AG08396 (cell line): ENCODE measurements at places on chromosomes 16 and 17.
A peak's percentile ranks its signal among the peaks of the same experiment; 100 is the strongest.

- no peak for DNase-seq
Observed at GRCh38 chr16:75462806-75463205, 1.7 kb downstream of the TMEM170A start.

DNA sequence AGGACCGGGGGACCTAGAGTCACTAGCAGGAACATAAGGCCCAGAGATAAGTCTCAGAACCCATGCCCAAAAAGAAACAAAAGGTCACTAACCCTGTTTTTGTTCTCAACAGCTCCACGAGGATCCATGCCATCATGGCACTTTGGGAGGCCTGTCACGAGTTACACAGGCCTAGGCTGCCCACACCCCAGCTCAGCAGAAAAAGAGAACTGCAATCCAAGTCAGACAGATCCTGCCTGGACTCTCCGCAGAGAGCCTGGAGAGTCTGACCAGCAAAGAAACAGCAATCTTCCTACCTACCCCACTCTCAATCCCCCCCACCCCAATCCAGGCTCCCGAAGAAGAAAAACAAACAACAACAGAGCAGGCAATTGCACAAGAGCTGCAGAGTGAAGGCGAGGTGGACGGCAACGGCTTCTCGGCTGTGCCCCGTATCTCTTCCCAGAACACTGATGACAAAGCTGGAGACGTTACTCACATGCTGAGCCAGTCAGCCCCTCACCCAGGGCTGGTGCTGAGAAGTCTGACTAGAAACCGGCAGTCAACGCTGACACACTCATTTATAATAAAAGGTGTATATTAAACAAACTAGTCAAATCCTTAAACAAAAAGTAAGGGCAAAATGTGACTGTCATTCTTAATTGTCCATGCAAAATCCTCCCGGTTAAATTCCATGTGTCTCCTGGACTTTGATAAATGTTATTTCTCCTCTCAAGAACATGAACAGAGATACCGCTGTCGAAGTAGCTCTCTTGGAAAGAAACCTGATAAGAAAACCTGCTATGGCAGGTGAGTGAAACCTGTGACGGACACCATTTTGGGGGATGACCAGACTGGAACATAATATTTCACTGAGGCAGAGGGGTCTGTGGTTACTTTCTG, 89.3 kb downstream of the SMG6 start:
- no peak for DNase-seq

GRCh38 chr16:2614761-2615191, 67.5 kb upstream of the KCTD5 start:
- no peak for DNase-seq

GRCh38 chr17:691423-691822, 23.2 kb downstream of the VPS53 start:
- no peak for DNase-seq

- DNase-seq = no peak
Observed at GRCh38 chr17:50153650-50154575, 3.4 kb upstream of the PPP1R9B start.

GRCh38 chr16:19883966-19884485, 622 bp downstream of the GPRC5B start:
- peak; percentile 32 for DNase-seq

DNA sequence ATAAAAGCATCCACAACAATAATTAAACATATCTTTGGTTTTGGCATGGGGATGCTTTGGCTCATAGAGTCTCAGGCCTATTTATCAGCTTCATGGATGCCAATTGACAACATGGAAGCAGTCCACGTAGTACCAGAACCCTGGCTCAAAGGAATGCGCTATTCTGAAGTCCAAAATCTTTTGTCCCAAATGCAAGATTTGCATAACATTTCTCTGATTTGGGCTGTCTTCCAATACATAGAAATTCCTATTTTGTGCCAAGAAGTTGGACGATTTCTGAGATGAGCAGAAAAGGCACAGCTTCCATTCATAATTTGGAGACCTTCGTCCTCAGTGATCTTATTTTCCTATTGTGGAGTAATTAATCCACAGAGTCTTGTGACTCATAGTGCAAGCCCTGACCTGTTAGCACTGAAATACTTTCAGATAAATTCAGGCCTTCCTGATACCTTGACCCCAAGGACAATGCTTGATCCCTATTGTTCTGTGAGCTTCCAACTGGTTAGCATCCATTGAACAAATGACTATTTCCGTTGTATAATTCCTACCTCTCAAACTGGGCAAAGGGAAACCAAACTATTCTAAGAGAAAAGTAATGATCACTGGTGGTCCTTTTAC, 78.4 kb upstream of the CDH11 start:
- DNase-seq = no peak

DNA sequence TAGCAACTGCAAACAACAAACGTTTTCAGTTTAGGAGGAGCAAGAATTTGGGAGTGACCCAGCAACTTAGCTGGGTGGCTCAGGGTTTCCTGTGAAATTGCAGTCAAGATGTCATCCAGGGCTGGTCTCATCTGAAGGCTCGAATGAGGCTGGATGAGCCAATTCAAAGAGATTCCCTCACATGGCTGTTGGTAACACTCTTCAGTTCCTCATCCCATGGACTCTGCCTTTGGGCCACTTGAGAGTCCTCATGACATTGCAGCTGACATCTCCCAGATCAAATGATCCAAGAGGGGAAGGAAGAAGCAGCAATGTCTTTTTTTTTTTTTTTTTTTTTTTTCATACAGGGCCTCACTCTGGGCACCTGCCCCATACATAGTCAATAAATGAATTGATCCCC, 26.3 kb downstream of the UBALD1 start:
- DNase-seq = no peak

DNA sequence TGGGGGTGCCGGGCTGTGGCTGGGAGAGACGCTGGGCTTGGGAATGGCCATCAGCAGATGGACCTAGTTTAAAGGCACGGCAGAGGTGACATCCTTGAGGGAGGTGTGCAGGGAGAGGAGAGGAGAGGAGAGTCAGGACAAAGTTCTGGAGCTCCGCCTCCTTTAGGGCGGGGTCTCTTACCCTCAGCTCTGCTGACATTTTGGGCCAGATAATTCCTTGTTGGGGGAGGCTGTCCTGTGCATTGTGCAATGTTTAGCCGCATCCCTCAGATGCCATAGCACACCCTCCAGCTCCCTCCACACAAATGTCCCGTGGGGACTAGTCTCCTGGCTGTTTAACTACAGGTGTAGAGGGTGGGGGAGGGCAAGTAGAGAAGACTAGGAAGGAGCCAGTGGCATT, 48.3 kb downstream of the ARHGAP23 start:
- DNase-seq = no peak

DNA sequence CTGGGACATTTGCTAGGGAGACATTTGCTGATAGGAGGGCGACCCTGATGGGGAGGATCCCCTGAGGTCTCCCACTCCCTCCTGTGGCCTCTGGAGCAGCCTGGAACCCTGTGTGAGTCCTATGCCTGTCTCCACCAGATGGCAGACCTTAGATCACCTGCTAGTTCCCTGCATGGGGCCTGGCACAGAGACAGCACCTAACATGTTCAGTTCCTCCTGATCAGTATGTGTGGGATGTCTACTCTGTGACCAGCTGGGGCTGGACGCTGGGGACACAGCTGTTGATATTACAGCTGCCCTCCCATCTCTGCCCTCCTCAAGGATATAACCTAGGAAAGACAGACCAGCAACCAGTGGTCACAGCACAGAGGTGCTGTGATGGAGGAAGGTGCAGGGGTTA, 1.1 kb upstream of the ADCY7 start:
- no peak for DNase-seq

DNA sequence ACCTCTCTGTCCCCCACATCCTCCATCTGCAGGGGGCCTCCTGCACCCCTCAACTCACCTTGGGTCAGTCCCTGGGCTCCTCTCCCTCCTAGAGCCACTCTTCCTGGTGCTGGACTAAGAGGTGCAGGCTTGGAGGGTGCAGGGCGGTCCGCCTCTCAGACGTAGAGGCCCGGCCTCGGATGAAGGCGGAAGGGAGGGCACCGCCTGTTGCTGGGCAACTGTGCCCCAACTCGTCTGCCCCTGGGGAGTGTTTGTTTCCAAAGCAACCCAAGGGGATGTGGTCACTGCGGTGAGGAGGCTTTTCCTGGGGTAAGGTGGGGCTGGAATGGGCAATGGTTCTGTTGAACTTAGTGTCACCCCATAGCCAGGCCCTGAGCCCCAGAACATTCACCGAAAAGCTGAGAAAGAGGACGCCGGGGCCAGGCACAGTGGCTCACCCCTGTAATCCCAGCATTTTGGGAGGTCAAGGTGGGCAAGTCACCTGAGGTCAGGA, at the start of gene C16orf54:
C16orf54 (minus strand) TSS at position 138 of the 493 bp plus-strand sequence. CDS start 1,039 bp downstream, outside the sequence.
- DNase-seq = no peak

DNA sequence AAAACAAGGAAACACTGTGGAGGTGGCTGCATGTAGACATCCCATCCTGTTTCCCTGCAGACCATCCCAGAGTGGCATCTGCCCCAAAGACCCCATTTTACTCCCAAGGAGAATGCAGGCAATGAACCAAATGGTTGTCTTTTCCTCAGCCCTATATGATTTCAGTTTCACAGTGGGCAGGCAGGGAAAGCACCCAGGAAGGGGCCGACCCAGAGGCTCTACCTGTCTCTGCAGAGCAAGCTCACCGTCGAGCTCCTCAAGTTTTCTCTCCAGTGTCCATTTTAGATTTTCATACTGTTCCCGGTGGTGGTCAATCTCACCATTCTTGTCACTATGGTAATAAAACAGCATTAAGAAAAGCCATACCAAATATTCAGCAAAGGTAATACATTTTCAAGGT, 14.6 kb downstream of the CCDC57 start:
- no peak for DNase-seq

DNA sequence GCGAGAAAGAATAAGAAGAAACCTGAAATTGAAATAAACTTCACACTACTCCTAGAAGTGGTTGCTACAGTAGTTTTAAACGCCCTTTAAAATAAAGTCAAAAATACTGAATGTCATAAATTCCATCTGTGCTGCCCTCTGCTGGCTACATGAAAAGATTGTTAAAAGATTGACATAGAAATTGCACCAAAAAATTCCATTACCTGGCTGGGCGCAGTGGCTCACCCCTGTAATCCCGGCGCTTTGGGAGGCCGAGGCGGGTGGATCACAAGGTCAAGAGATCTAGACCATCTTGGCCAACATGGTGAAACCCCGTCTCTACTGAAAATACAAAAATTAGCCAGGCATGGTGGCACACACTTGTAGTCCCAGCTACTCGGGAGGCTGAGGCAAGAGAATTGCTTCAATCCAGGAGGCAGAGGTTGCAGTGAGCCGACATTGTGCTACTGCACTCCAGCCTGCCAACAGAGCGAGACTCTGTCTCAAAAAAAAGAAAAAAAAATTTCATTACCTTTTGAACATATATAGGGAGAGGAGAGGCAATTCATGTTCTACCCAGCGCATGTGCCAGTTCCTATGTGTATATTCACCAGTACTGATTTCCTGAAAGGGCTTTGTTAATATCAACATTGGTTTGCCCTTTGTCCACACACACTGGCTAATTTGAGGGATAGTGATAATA, 36.5 kb downstream of the CYTH1 start:
- DNase-seq = no peak

DNA sequence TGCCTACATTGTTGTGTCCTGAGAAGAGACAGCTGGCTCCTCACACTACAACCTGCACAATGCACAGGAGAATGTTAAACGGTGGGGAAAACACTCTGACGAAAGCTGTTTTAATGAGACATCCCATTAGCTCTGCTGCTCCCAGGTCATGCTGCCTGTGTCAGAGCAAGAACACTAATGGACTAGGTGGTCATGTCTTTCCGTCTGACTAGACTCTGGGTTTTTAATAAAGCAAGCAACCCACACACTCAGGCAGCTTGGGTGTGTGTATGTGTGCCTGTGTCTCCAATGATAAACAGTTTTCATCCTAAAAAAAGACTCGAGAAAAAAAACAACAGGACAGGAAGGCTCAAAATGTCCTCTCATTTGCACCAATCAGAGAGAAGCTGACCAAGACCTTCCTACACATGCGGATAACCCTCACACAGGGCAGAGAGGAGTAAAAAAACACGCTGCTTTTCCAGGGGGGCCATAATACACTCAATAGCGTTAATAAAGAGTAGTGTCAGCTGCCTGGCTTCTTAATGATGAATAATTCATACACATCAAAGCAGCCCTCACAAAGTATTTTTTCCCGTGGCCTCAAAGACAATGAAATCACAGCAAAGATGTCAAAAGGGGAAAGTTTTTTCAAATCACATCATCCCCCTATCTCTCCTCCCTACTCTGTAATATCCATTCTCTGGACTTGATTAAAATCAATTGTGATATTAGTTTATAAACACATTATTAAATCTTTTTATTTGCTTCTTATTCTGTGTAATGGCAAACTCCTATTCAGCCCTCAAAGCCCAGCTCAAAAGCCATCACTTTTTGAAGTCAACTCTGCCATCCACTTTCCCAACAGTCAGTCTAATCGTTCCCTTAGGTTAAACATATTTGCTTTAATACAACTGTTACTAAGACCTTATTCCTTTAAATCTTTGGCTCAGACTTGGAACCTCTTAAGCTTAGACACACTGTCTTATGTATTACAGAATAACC, 244.2 kb upstream of the CDH11 start:
- DNase-seq = no peak

GRCh38 chr17:78767806-78768205, 14.3 kb downstream of the CYTH1 start:
- no peak for DNase-seq

DNA sequence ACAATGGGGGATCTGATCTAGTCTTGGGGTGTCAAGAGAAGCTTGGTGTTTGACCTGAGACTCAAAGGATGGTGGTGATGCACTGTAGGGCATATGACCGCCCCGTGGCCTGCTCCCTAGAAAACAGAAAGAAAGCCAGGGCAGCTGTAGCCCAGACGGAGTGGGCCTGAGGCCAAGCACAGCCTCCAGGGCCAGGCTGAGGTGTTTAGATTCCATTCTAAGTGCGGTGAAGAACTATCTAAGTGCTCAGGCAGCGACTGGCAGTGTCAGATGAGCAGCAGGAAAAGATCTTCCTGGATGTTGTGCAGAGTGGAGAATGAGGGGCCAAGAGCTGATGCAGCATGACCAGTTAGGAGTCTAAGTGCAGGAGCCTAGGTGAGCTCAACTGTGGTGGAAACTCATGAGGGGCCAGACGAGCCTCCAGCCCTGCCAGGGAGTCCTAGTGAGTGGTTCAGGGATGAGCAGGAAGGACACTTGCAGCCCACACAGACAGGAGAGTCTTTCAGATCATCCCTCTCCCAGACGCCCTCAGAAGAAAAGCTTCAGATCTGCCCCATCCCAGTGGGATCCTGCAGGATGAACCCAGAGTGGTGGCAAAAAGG, 314.2 kb upstream of the CCL2 start:
- DNase-seq = no peak

DNA sequence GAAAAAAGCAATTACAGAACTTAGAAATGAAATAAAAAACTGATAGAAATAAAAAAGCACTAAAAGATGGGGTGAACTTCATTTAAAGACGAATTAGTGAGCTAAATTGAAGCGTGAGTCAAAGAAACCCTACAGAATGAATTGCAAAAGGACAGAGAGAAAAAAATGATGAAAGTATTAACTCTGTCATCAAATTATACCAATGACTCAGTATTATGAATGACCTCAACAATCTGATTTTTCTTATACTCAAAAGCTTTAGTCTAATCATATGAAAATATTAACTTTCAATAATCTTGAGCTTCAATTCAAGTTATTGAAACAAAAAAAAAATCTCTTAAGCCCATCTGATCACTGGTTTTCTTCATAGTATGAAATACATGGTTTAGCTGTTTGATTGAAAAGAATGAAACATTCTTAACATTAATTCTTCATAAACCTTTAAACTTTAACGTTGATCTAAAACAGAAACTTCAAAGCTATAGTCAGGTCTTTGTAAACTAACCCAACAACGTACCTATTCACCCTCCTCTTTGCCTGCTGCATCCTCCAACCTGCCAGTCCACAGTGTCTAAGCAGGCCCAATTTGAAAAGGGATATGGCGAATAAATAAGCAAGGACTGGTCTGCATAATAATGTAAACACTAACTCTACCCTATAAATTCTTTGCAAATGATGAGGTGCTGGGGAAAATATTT, 6.6 kb downstream of the ABCA5 start:
- peak; percentile 10 for DNase-seq
